RPMI7951 (cell line): ENCODE measurements at places on chromosomes 11 and 22.

GRCh38 chr11:1772270-1773130 is 8.8 kb upstream of the CTSD start:
- DNase-seq: peak; percentile 97

GRCh38 chr22:42985531-42985905 is 29.4 kb downstream of the PACSIN2 start:
- DNase-seq: no peak

DNA sequence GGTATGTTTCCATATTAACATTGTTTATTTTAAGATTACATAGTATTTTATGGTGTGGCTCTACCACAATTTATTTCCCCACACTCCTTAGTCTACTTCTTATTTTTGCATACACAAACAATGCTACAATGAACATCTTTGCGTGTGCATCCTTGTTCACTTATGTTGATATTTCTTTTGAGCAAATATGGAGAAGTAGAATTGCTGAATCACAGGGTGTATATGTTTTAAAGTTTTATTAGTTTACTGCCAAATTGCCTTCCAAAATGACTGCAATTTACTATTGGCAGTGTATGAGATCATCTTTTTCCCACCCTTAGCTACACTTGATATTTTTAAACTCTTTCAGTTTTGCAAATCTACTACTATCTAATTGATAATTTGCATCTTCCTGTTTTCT is 38.7 kb upstream of the FAR1 start:
- DNase-seq: no peak

GRCh38 chr11:36412781-36413383 is 97.2 kb downstream of the TRAF6 start:
- DNase-seq: no peak

DNA sequence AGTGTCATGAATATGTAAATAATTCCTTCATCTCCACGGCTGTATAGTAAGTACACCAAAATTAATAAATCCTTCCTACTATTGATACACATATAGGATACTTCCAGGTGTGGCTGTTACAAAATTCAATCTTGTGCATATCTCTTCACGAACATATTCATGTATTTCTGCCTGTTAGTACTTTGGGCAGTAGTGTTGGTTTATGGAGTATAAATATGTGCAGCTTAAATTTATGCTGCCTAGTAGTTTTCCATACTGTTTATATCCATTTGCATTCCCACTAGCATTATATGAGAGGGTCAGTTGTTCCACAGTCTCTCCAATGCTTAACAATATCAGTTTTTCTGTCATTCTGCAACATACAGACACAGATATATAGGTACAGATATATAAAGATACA is 3.9 kb upstream of the OR5M8 start:
- no peak for DNase-seq

DNA sequence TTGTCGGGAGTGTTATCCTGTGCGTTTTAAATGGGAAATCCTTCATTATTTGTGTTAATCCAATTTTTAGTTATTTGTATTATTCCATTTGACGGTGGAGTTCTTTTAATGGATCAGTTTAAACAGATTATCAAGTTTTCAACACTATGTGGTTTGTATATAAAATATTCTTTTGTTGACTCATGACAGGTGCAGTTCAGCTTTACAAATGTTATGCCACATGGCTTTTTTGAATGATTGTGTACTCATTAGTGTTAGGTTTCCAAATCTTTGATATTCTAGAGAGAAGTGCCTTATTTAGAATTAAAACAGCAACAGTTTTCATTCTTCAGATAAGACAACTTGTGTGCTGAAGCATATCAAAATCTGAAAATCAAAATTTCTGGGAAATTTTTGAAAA is 2.4 kb downstream of the JAM3 start:
- no peak for DNase-seq

DNA sequence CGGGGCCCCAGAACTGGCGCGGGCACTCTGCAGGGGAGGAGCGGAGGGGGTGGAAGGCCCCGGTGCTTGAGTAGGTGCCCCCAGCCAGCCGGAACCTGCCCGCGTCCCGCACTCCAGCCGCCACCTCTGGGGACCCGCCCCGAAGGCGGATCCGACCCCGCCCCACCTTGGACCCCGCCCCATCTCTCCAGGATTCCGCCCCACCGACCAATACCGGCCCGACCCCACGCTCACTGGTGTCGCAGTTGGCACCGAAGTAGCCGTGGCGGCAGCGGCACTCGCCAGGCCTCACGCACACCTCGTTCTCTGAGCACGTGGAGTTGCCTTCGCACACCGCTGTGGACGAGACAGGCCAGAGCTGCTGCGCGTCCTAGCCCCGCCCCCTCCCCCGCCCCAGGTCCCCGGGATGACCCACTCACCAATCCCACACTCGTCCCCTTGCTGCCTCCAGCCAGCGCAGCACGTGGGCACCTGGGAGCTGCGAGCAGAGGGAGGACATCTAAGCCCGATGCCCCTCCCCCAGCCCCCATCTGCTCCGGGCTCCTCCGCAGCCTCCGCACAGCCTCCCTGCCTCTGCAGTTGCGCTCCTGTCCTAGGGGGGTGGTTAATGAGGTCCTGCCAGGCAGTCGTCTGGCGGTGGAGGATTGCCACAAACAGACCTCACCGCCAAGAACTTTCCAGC is 6.0 kb downstream of the SCARF2 start:
- DNase-seq: no peak

- DNase-seq: no peak
These were observed 127.6 kb downstream of the MPPED2 start for GRCh38 chr11:30458541-30458940.
